Suppressor macrophage treated with lipopolysaccharide for 1 hour (primary cell): ENCODE measurements at places on chromosomes 1 and 21.

GRCh38 chr1:6001992-6002576 lies 9.9 kb upstream of the NPHP4 start:
- no peak for DNase-seq

DNA sequence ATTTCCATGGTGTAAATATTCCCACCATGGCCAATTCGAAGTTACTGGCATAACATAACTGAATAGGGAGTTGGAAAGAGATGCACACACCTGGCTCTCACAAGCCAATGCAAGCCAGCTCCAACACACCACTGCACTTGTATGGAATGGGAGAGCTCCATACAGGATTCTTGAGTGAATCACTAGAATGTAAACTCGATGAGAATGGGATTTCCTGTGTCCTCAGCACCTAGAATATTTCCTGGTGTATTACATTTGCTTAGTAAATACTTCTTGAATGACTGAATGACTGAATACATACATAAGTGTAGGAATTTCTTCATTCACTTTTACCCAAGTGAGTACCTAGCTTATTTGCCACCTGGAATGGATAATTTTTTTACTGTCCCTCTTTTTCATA lies 16.2 kb upstream of the PPIE start:
- no peak for DNase-seq

DNA sequence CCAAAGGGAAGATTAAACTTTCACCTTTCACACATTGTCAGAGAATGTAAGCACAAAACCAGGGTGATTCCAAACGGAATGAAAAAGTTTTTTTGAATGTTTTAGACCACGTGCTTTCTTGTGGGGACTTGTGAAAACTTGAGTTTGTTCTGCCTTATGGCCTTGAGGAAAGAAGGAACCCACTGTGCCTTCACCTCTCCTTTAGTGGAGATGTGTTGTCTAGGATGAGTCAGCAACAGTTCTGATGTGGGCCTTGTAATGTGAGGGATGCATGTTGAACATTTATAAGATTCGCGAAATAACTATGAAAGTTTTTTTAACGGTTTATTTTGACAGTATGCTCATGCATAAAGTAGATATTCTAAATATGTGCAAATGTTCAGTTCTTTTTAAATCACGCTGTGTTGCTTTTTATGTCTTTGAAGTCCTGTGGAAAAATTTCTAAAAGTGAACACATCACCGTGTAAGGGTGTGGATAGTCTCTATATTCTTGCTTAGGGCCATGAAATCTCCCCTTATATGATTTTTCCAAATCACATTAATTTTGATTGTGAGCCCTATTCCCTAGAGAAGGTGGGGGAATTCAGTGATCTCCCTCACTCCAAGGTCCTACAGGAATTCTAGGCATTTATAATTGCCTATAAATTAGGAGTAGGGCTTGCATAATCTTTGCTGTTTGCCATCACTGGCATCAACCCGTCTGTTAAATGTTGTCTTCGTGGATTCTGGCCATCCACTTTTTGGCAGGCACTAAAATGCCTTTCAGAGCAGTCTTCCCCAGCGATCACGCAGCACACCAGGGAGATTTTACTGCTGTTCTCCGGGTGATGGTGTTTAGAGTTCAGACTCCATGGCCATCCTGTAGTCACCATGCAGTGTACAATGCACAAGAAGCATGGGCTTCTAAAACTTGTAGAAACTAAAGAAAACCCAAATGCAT lies 47.4 kb downstream of the PLA2G4A start:
- no peak for DNase-seq

GRCh38 chr1:19894218-19894617 lies 12.0 kb downstream of the OTUD3 start:
- DNase-seq: no peak

GRCh38 chr1:47992720-47993415 lies 4.3 kb downstream of the TRABD2B start:
- DNase-seq: no peak

DNA sequence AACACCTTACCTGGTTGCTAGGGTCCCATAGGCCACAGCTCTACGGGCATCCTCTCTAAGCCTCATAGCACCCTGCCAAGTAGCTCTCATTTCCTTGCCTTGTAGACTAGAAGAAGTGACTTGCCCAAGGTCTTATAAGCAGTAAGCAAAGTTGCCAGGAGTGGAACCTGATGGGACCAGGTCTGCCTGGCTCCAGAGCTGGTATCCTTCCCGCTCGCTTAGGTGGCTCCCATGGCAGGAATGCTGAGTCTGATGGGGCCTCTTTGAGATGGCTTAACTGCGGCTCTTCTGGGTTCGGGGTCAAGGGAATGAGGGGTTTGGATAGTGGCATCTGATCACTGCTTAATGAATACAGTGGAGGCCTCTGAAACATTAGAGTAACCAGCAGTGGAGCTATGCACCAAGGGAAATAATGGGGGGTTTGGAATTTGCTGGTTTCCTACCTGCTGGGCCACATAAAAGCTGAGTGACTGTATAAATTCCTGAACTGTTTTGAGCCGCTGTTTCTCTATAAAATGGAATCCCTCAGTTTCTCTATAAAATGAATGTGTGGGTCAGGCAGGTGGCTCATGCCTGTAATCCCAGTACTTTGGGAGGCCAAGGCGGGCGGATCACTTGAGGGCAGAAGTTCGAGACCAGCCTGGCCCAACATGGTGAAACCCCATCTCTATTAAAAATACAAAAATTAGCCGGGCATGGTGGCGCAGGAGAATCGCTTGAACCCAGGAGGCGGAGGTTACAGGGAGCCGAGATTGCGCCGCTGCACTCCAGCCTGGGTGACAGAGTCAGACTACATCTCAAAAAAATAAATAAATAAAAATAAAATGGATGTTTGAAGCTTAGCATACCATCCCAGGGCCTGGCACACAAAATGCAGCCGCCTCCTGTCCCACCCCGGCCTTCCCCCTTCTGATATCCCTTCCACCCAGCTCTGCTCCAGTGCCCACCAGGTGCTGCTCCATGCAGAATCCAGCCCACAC lies 12.4 kb downstream of the FAM151A start:
- DNase-seq: no peak

GRCh38 chr1:107695341-107695740 lies 269.6 kb downstream of the VAV3 start:
- DNase-seq: peak; percentile 21

DNA sequence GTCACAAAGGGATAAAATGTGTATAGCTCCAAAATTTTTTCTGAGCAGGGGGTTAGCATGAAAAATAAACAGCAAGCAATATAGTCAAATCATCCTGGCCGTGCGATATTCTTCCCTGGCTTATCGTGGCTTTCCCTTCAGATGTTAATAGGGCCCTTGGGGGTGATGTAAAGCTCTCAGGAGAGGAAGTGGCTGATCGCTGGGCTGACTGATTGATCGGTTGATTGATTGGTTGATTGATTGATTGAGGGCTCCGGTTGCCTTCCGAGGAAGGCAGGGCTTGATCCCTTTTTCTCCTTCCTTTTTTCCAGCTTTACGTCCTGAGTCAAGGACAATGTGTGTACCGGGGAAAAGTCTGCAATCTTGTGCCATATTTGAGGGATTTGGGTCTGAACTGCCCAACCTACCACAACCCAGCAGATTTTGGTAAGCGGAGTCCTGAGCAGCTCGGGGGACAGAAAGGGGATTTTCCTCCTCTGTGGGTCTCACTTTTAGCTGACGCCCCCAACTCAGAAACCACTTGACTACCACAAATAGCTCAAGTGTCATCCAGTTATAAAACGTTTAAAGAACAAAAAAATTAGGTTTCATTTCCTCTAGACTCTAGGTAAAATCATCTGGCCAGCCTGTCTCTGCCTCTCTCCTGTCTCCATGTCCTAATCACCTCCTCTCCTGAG lies 29.5 kb downstream of the TFF3 start:
- DNase-seq: no peak

GRCh38 chr21:31282095-31282709 lies 61.9 kb downstream of the TIAM1 start:
- DNase-seq: no peak

DNA sequence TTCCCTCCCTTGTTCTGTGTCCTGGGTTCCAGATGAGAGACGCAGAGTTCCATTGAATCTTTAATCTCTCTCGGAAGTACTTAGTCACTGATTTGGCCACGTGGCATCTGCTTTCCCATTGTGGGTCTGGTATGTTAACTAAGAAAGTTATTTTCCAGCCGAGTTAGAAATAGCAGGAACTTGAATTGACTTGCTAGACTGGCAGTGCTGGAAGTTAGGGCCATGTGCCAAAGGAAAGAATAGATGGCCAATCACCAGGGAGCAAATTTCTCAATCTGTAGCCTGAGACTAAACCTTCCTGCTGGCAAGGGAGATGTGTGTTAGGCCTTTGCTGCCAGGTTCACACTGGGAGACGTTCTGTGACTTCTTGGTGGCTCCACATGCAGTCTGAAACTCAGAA lies 24.2 kb upstream of the SLFNL1 start:
- no peak for DNase-seq

- DNase-seq: peak; percentile 78
Observed at GRCh38 chr1:176241385-176242015, 34.4 kb upstream of the COP1 start.

DNA sequence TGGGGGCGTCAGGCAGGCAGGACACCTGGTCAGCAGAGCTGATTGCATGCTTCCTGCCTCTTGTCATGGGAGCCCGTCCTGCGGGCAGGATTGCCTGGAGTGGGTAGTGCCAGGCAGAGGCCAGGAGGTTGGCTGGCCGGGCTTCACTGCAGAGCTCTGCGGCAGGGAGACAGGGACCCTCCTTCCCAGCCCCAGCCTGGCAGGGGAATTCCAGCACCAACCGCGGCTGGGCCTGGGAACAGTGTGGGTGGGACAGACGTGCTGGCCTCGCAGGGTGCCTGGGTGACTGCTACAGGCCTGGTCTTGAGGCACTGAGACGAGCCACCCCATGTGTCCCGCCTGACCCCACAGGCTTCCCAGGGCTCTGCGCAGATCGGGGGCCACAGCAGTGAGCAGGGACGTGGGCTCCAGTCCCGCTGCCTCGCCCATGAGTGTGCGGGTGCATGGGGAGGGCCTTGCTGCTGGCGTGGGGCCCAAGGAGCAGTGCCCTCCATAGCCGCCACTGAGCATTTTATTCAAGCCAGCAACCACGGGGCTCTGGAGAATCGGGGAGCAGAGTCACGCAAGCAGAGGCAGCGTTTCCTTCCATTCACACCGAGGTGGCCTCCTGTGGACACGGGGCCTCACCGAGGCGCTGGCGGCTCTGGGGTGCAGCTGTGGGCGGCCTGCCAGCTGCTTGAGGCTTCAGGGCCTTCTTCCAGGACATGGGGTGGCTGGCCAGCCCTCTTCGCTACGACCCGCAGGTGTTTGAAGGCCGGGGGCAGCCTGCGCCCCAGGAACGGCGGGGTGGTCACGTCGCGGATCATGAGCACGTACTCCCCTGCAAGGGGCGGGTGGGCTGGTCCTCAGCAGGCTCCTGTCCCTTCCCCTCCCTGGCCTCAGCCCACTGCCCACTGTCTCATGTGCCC lies 70.3 kb downstream of the MORN1 start:
- no peak for DNase-seq

GRCh38 chr21:38142224-38142623 lies 114.6 kb upstream of the KCNJ15 start:
- DNase-seq: peak; percentile 3

GRCh38 chr1:243946253-243946652 lies 96.2 kb upstream of the AKT3 start:
- no peak for DNase-seq

GRCh38 chr1:66330722-66331141 lies 203.2 kb upstream of the SGIP1 start:
- DNase-seq: no peak

DNA sequence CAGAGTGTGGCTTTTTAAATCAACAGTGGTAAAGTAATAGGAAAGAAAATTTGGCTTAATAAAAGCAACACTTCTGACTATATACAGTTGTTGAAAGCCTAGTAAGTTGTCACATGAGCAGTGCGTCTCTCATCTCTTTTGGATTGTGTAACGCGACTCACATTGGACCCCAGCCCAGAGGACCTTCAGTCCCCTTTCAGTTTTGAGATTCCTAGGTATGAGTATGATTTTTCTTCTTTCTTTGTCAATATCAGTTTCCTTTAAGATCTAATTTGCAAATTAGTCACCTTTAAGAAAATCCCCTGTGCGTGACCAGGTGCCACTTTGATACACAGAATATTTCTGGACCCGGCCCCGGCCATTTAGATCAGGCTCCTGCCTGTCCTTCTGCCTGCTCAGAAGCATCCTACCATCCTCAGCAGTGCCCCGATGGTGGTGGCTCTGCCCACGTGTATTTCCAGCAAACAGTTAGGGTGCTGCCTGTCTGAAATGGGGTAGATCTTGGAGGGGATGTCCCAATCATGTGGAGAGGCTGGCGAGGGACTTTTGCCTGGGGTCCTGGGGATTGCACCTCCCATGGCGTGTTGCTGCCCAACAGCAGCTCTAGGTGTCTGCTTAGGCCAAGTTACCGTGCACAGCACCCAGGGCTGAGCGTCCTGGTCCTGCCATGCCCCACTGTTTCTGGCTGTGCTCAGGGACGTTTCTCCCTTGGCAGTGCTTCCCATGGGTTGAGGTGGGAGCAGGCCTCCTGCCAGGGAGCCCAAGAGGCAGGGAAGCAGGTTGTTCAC lies 21.1 kb downstream of the SNAP47 start:
- no peak for DNase-seq

DNA sequence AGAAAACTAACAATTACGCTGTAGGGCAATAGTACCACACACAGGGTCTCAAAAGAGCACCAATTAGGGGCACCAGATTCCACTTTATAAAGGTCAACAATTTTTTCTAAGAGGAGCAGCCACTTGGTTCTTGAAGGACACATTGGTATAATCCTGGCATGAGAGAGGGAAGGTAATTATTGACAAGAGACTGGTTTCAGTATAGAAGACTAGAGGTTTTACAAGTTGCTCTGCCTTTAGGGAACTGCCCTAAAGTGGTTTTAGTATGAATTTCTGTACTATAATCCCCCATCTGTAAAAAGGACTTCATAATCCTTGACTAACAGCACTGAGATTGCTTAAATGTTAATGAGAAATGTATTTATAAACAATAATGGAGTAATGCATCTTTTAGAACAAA lies 648.5 kb upstream of the PTBP2 start:
- DNase-seq: no peak

GRCh38 chr1:89719502-89720306 lies 86.8 kb downstream of the LRRC8C start:
- DNase-seq: peak; percentile 51

DNA sequence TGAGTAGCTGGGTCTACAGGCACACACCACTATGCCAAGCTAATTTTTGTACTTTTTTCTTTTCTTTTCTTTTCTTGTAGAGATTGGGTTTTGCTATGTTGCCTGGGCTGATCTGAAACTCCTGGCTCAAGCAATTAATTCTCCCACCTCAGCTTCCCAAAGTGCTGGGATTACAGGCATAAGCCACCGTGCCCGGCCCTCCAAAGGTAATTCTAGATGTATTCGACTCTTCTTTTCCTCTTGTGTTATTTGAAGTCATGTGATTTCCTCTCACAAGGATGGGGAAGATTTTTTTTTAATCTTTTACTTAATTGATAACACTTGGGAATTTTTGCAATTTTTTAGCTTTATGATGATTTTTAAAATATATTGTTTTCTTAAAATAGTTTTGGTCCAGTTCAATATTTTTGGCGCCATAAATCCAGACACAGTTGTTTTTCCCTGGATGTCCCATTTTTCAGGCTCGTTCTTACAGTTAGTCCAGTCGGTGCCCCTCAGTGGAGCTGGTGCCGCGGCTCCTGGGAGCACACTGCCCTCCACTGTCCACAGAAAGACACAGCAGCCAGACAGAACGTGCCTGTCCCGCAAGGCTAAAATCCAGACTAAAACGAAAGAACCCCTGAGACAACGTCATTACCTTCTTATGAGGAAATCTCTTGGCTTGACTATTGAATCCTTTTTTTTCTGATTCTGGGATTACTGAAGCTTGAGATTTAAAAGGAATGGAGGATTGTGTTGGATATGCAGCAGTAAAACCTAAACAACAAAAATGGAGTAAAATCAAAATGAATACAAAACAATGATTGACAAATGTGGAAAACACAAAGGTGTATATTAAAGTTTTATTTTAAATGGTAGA lies 22.4 kb downstream of the STPG1 start:
- DNase-seq: peak; percentile 87
